ENCODE measurements at places on chromosomes 2 and 18. TPM values are rescaled to one million over a fixed set of nuclear protein-coding genes. Genes with fewer than 3 reads are reported as not detected.

GRCh38 chr2:152251811-152252210, 76.2 kb upstream of the STAM2 start:
- no peak for DNase-seq

GRCh38 chr18:45009756-45010155, 329.1 kb downstream of the SETBP1 start:
- no peak for DNase-seq

DNA sequence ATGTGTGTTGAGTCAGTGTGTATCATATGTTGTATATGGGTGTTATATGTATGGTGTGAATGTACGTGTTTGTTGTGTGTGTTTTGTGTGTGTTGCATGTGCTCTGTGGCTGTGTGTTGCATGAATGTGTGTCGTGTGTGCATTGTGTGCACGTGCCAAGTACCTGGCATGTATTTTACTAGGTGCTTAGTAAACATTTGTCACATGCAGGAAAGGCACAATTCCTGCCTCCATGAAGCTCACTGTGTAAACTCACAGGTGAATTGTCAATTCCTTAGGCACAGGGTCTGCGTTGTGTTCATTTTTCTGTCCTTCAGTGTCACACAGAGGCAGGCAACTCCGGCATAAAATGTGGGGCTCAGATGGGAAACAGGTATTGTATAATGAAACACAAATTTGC, 22.3 kb upstream of the IL1R1 start:
- no peak for DNase-seq

GRCh38 chr2:224666951-224667553, 49.1 kb downstream of the CCDC195 start:
- DNase-seq: no peak

- peak; percentile 73 for DNase-seq
Measured at GRCh38 chr18:26547646-26548414, 523 bp downstream of the KCTD1 start.

DNA sequence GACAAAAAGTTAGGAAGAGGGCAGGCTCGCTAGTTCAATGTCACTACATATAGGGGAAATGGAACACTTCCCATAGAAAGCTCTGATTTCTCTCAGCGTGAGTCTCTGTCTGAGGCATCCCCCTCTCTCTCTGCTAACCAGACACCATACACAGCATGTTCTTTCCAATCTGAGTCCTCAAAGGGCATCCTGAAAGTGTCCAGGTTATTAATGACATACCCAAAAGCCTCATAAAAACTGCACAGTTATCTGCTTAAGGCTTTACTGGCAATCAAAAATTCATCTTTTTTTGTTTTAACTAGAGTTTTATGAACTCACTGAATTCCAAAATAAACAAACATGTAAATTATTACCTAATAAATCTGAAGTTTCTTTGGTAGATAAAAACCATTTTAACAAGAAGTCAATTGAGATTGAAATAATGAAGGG, 137.4 kb downstream of the AFF3 start:
- no peak for DNase-seq

DNA sequence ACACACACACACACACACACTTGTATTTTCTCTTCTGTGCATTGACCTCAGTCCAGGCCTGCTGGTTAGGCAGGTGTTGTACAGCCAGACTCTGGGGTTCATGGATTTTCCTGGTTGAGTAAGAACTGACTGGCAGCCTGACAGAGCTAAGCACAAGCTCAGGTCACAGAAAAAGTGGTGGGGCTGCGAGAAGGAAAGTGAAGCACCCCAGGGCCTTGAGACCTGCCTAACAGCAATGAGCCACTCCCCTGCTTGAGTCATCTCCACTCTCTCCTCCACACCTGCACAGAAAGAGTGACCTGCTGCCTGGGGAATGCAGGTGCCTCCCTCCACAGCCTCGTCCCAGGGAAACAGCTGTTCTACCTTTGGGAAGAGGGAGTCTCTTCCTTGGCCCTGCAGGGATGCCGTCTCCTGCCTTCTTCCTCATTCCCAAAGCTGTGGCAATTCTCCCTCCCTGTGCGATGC, 91.4 kb upstream of the LGALSL start:
- no peak for DNase-seq

DNA sequence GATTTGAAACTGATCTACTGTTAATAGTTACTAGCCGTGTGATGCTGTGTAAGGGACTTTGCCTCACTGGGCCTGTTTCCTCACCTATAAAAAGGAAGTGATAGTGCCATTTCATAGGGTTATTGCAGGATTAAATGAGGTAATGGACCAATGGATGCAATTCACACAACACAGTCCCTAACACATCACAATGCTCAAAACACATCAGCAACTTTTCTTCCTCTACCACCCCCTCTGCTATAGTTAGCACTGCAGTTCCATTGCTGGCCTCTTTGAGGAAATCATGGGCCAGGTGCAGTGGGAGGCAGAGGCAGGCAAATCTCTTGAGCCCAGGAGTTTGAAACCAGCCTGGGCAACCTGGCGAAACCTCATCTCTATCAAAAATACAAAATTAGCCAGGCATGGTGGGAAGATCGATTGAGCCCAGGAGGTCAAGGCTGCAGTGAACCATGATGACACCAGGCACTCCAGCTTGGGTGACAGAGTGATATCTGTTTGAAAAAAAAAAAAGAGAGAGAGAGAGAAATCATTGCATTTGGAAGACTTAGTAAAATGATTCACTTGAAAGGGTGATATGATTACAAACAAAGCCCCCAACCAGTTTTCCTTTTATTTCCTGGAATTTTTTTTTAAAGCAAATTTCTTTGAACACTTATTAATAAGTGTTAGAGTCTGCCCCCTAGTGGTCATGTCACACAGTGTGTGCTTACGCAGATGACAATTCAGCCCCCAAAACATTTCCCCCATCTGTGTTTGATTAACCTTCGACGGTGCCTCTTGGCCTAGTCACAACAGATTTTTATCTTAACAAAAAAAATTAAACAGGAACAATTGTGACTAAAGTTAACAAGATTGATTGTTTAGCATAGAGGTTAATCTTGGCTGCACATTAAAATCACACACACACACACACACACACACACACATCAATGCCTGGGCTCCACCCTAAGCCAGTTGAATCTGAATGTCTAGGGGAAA, 88.6 kb upstream of the BCL11A start:
- no peak for DNase-seq

DNA sequence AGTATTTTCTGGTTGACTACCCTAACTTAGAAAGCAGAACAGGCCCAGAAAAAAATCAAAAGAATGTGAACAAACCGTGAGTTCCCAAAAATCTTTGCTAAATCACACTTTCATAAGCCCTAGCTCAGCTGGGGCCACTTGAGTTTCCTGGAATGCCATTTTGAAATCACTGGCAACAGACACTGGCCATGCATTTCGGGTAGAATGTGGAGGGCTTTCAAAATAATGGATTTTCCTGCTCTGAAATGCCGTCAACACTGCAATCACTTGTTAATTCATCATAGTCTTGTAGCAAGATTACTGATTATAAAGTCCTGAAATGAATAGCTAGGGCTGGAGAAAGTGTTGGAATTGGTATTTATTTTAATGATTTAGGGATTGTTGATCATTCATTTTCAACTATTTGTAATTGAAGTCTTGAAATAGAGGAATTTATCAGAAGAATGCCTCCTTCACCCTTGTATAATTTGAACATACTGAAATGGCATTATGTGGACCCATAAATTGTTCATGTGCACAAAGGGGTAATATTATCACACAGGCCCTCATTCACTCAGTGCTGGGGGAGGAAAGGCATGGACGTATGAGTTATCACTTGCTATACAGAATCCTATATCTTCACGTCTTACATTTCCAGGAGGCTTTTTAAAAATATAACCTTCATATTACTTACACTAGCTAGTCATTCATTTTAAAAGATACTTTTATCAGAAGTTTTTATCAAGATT, 134.8 kb downstream of the DTNA start:
- no peak for DNase-seq

DNA sequence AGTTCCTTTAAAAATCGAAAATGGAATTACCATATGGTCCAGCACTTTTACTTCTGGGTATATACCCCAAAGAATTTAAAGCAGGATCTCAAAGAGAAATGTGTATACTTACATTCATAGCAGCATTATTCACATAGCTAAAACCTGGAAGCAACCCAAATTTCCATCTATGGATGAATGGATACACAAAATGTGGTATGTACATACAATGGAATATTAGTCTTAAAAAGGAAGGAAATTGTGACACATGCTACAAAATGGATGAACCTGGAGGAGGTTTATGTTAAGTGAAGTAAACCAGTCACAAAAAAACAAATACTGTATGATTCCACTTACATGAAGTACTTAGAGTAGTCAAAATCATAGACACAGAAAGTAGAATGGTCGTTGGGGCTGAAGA, 147.9 kb upstream of the LTBP1 start:
- no peak for DNase-seq

DNA sequence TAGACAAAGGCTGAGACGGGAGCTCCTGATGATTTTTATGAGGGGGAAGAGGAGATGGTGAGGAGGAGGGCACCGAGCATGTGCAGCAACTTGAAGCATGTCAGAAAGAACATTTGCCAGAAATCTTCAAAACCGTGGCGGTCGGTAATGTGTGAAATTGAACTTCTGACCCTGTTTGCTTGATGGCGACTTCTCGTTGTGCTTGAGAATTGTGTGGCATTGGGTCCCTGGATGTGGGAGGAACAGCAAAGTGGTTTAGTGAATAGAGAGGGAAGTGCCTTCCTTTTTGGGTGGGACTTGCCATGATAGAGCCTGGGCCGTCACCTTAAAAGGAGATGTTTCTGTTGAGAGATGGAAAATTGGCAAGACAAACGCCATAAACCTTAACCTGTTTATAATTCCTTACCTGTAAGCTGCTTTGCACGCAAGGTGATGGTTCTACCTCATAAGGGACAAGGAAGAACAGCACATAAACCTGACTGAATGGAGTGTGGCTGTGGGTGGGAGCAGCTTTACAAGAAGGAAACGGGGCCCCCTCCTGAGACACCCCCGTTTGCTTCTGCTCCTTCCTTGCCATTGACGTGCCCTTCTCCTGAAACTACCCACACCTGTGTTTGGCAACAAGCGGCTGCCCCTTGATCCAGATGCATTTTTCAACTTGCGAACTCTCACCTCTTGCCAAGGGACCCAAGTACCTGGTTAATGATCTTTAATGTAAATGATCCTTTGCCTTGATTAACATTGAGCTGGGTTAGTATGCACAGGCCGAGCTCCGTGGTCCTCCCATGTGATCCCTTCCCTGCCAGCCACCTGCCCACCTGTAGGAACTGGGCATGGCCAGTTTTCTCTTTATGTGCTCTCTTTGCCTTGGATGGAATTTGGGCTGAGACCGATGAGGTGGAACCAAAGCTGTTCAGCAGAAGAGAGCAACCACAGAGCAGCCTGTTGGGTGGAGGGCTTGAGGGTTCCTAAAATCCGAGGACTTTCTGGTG, 153.2 kb downstream of the NEDD4L start:
- DNase-seq: no peak

DNA sequence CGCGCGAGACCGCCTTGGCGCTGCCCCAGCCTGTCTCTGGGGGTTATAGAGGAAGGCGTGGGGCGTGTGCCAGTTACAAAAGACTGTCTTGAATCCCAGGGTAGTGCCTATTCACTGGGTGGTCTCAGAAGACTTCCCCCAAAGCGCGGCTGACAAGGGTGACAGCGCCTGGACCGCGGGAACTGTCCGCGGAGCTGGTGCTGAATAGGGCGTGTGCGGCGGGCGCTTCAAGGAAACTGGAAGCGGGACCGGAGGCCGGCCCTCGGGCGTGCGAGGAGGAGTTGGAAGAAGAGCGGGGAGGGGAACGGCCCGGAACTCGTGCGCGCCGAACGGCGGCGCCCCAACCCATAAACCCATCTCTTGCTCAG, 2.3 kb downstream of the EGR4 start:
- peak; percentile 42 for DNase-seq

DNA sequence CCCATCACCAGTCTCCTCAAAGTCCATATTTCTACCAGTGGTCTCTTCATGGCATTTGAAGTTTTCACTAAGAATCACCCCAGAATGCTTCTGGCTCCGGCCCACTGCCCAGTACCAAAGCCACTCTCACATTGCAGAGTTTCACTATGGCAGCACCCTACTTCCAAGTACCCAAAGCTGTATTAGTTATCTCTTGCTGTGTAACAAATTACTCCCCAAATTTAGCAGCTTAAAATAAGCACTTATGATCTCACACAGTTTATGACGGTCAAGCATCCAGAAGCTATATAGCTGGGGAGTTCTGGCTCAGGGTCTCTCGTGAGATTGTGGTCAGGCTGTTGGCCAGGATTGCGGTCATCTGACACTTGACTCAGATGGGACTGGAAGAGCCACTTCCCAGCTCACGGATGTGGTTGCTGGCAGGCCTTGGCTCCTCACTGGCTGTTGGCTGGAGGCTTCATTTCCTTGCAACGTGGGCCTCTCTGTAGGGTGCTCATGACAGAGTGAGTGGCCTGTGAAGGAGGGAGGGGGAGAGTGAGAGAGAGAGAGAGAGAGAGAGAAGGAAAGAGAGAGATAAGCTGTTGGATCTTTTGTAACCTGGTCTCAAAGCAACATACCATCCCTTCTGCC, 189.5 kb downstream of the CTIF start:
- peak; percentile 83 for DNase-seq

- DNase-seq: no peak
Measured at GRCh38 chr2:36416370-36417165, 61.0 kb downstream of the CRIM1 start.

DNA sequence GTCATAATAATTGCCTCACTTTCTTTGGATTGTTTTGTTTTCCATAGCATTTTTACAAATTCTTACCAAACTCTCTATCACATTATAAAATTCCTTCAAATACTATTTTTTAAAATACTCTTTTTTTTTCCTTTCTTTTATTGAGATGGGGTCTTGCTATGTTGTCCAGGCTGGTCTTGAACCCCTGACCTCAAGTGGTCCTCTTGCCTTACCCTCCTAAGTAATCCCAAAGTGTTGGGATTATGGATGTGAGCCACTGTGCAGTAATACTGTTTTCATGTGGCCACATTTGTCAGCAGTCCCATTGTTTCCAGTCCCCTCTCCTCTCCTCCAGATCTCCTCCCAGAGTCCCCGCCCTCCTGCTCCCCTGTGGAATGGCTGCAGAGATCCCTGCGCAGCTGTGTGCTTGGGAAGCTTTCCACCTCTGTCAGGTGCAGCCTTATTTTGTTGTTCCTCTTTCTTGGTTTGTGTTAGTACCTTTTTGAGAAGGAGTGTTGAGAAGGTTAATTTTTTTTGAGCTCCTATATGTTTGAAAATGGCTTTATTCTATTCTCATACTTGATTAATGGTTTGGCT, 227.3 kb downstream of the LOXHD1 start:
- DNase-seq: peak; percentile 32

- no peak for DNase-seq
Measured at GRCh38 chr2:240739797-240740196, 48.1 kb downstream of the AQP12A start.

GRCh38 chr2:210655229-210655975, 99.0 kb downstream of the CPS1 start:
- no peak for DNase-seq

- no peak for DNase-seq
Measured at GRCh38 chr2:82317012-82317411, 2012.5 kb upstream of the LRRTM1 start.

PIEZO2 gene
- total RNA-seq: 0.20 TPM

SLC9A4 gene
- not detected for total RNA-seq

PROC gene
- total RNA-seq: not detected

CCL20 gene
- total RNA-seq: 0.92 TPM

FAM110C gene
- total RNA-seq: not detected

SPEG gene
- total RNA-seq: 419 TPM

Measured in psoas muscle (tissue), 8 donors.